ENCODE measurements at places on chromosomes 7 and 10. TPM values are rescaled to one million over a fixed set of nuclear protein-coding genes. Genes with fewer than 3 reads are reported as not detected.

PPP1R9A gene
- not detected for total RNA-seq

SPDYE11 gene
- not detected for total RNA-seq

FAM25C gene
- total RNA-seq = not detected

KLLN gene
- 1.1 TPM for total RNA-seq

KIN gene
- total RNA-seq = 13.9 TPM

GRK5 gene
- 50.1 TPM for total RNA-seq

MYH16 gene
- not detected for total RNA-seq

RAMP3 gene
- not detected for total RNA-seq

WNT16 gene
- not detected for total RNA-seq

ZPBP gene
- not detected for total RNA-seq

ERVW-1 gene
- total RNA-seq = not detected

OGDHL gene
- not detected for total RNA-seq

LIPN gene
- not detected for total RNA-seq

BTBD16 gene
- not detected for total RNA-seq

CAMK2B gene
- total RNA-seq = 0.27 TPM

ASB10 gene
- total RNA-seq = not detected

RPEL1 gene
- not detected for total RNA-seq

SPAM1 gene
- total RNA-seq = not detected

GATA3 gene
- 59.5 TPM for total RNA-seq

MMD2 gene
- not detected for total RNA-seq

ADIRF gene
- not detected for total RNA-seq

SOSTDC1 gene
- not detected for total RNA-seq

GCK gene
- not detected for total RNA-seq

ZNF22 gene
- total RNA-seq = 31.4 TPM

CDHR1 gene
- total RNA-seq = 0.07 TPM
